ENCODE measurements at places on chromosomes 16 and 17.
A peak's percentile ranks its signal among the peaks of the same experiment; 100 is the strongest.

GRCh38 chr16:75248142-75248535 lies 3.3 kb downstream of the BCAR1 start:
- DNase-seq = no peak

- DNase-seq = no peak
Measured at GRCh38 chr16:23712976-23713375, at the start of gene ERN2. Gene ERN2, minus strand, starts transcription at chr16:23713222. Its CDS starts 35 bp downstream, at chr16:23713187.

DNA sequence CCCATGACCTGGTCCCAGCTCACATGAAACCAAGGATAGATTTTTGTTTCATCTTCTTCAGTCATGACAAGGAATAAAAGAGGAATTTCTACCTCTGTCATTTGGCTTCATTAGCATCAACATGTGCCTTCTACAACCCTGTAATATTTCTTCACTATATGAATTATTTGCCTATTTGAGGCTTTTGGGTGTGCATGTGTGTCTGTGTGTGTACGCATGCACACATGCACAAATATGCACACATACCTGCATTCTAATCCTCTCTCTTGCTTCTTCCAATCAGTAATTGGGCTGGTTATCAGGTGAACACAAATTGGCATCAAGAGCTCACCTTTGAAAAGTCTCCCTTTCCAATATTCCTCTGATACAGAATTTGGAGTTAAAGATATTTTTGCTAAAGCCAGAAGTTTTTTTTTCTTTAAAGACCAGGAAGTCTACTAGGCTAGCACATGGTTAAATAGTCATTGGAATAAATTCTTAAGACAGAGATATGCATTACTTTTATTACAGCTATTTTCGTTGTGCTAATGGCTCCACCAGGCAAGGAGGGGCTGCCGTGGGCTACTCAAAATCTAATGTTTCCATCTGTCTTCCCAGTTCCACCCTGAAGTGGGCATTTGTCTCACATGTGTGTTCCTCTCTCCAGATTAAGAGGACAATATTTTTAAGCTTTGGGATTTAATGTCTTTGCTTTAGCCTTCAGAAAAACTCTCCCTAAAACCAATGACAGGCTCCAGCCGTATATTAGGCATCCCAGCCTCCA lies 547.2 kb upstream of the CDH5 start:
- DNase-seq = no peak

- no peak for DNase-seq
Measured at GRCh38 chr17:50209472-50210239, 8.2 kb upstream of the COL1A1 start.

GRCh38 chr17:16919663-16920627 lies 52.0 kb downstream of the TNFRSF13B start:
- no peak for DNase-seq

DNA sequence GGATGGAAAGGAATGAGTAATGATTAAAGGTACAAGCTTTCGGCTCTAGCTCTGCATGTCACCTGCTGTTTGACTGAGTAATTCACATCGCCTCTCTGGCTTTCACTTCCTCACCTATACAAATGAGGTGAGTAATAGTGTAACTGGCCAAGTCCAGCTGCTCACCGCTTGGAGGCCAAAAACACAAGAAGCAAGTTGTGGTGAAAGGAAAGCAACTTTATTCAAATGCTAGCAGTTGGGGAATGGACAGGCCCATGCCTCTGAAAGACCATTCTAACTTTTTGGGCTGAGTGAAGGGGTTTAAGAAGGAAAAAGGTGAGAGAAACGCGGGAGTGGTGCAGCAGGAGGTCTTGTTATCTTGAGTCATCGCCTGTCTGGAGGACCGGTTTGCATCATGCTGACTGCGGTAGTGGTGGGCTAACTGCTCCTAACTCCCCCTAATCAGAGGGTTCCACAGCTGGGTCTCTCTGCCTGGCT lies 45.7 kb upstream of the CSNK2A2 start:
- DNase-seq = no peak

DNA sequence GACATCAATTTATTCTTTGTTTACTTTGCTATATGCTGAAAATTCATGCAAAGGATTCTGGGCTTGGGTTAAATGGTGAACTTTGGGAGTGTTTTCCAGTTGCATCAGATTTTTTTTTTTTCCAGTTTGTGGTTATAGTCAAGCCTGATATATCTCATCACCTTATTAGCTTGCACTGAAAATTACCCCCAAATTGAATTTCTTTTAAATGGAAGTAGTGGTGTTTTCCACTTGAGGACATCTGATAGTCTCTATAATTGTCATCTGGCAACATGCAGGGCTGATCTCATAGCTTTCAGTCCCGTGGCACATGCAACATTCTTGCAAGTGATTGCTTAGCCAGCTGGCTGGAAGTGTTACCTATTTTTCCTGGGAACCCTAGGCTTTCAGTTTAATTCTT lies 4.7 kb upstream of the KRTAP3-1 start:
- DNase-seq = peak; percentile 62

GRCh38 chr17:65142247-65142646 lies 5.1 kb downstream of the RGS9 start:
- DNase-seq = no peak

- DNase-seq = no peak
Measured at GRCh38 chr16:51556694-51557340, 405.7 kb upstream of the SALL1 start.

GRCh38 chr17:19714542-19715411 lies 1.6 kb downstream of the SLC47A2 start:
- peak; percentile 76 for DNase-seq

- peak; percentile 92 for DNase-seq
Measured at GRCh38 chr16:55179852-55180585, 144.0 kb upstream of the IRX6 start.

GRCh38 chr17:50882851-50883250 lies 16.7 kb upstream of the TOB1 start:
- no peak for DNase-seq

DNA sequence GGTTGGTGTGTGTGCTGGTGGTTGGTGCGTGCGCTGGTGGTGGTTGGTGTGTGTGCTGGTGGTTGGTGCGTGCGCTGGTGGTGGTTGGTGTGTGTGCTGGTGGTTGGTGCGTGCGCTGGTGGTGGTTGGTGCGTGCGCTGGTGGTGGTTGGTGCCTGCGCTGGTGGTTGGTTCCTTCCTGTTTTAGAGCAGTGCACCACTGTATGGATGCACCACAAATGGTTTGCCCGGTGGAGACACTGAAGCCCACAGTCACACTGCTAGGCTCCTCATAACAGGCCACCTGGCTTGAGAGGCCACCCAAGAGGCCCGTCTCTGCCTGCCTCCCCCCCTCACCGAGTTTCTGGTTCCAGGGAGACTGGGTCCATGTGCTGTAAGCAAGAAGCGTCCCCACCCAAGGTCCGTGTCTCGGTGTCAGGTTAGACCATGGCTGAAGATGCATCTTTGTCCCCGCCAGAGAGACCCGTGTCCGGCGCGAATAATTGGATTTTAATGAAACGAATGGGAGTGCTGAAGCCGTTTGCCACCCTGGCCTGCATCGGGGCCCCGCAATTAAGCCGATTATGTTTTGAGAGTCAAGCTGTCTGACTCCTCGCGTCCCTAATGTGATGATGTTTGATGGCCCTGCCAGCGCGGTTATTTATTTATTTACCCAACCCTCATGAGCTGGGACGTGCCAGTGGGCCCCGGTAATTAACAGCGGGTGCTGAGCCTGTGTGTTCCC lies 161.3 kb upstream of the GSE1 start:
- peak; percentile 67 for DNase-seq

DNA sequence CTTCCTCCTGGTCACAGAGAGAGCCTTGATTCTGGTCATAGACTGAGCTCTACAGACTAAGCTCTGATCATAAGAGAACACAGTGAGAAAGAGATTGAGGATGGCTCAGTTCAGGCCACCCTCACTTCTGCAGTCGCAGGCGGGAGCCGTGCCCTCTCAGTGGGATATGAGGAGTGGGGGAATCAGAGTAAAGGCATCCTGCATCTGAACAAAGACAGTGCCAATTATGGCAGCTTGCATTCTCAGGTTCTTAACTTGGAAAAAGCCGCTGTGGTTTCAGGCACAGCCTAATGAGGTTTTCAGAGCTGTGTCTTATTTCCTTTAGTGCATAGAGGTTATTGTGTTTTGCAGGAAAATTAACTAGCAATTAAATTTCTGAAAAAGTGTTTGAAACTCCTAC lies 134.4 kb upstream of the NLRP1 start:
- DNase-seq = no peak

DNA sequence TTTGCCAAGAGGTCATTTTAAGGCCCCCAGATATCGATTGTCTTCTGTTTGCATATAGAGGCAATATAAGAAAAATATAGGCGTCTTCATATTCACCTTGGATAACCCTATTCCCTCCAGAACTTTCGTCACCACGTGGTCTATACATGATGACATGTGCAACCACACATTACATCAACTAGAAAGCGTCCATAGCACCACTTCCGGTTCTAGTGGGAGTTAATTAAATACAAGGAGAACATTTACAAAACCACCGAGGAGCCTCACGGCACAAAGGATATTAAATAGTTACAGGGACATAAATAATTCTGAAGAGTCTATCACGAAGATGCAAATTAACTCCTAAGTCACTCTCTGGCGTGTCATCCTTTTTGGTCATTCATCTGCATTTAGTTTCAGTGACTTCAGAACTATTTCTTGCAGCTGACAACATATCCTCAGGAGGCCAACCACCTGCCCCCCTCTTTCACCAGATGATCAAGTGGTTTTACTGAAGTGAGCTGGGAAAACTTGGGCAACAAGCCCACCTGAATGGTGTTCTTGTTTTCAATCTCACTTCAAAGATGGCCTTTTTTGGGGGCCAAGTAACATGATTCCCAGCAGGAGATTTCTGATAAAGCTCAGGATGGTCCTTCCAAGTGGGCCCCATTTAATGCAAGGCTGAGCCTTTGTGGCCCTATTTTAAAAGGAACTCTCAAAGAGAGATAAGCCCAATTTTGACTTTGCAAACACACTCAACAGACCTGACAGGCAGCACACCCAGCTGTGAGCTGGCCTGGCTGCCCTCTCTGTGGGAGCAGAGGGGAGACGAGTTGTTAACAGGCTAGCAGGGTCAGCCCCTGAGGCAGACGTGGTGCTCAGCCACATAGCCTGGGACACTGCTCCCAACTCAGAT lies 15.3 kb downstream of the CMTM3 start:
- no peak for DNase-seq

GRCh38 chr17:10099051-10099571 lies 99.3 kb downstream of the GAS7 start:
- DNase-seq = no peak

DNA sequence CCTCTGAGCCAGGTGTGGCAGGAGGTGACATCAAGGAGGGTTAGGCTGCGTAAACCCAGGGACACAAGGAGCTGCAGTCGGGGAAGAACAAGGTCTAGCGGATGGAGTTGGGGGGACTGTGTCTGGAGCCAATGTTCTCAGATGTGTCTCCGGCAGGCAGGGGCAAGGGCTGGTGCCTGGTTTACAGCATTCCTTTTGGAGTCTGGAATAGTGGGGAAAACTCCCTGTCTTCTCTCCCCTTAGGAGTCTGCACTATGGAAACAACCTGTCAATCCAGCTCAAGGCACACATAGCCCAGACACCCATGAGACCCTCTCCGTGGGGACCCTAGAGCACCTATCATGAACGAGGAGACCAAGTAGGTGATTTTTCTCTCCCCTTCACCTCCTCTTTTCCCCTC lies 27.5 kb downstream of the NLRC5 start:
- DNase-seq = no peak

DNA sequence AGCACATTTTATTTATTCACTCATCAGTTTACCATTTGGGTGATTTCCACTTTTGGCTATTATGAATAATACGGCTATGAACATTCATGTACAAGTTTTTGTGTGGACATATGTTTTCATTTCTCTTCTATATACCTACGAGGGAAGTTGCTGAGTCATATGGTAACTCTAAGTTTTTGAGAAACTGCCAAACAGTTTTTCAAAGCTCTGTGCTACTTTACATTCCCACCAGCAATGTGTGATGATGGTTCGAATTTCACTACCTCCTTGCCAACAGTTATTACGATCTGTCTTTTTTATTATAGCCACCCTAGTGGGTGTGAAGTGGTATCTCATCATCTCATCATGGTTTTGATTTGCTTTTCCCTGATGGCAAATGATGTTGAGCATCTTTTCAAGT lies 63.7 kb upstream of the MRTFB start:
- DNase-seq = peak; percentile 30

DNA sequence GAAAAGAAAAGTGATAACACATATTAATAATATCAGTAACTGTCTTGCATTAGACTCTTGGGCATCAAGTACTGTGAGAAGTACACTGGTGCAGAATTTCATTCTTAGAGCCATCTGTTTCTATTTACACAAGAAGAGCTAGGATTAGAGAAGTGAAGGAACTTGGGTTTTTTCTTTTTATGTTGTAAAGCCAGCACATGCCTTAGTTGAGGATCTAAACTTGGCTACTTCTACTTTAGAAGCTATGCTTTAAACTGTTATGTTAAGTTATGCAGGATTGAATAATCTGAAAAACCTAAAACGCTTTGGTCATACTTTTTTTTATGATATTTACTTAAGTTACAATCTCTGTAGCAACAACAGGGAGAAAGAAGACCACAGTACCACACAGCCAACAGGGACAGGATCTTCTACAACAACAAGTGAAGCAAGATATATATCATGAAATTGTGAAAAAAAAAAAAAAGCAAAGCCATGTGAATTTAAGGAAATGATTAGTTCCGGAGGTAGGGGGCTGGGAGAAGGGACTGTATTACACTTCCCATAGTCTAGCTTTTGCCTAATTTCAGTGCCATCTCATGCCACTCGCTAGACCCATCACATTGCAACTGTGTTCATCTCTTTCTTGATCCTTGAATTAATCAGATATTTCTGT lies 305.1 kb upstream of the GOT2 start:
- no peak for DNase-seq

GRCh38 chr17:83009414-83010205 lies 69.8 kb upstream of the METRNL start:
- DNase-seq = no peak

- DNase-seq = no peak
Measured at GRCh38 chr17:8844229-8845218, 22.9 kb downstream of the PIK3R6 start.

DNA sequence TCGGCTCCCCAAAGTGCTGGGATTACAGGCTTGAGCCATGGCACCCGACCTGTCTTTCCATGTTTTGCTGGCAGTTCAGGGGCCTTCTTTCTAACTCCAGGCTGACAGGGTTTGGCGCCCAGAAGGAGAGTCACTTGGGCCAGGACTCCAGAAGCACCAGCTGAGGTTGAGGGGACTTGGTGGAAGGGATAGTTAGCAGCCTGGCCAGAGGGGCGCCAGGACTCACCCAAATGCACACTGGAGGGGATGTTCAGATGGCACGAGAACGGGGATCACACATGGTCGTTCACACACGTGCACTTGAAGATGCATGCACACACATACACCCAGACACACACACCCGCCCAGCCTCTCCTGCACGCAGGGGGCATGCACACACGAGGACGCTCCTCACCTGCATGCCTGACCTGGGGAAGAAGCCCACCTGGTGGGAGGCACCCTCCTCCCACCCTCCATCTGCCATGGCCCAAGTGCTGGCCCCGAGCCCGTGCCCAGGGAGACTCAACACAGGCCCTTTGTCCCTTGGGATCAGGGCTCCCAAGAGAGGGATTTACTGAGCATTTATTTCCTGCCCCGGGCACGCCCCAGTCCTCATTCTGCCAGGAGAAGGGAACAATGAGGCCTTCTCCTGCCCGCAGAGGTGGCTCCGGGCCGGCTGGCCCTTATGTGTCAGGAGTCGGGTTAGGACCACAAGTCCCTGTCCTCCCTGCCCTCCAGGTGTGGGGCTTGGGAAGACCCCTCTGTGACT lies 2.3 kb upstream of the PRSS21 start:
- no peak for DNase-seq

Data from NCI-H1105 (cell line).